ENCODE measurements at places on chromosomes 2 and 18.

DNA sequence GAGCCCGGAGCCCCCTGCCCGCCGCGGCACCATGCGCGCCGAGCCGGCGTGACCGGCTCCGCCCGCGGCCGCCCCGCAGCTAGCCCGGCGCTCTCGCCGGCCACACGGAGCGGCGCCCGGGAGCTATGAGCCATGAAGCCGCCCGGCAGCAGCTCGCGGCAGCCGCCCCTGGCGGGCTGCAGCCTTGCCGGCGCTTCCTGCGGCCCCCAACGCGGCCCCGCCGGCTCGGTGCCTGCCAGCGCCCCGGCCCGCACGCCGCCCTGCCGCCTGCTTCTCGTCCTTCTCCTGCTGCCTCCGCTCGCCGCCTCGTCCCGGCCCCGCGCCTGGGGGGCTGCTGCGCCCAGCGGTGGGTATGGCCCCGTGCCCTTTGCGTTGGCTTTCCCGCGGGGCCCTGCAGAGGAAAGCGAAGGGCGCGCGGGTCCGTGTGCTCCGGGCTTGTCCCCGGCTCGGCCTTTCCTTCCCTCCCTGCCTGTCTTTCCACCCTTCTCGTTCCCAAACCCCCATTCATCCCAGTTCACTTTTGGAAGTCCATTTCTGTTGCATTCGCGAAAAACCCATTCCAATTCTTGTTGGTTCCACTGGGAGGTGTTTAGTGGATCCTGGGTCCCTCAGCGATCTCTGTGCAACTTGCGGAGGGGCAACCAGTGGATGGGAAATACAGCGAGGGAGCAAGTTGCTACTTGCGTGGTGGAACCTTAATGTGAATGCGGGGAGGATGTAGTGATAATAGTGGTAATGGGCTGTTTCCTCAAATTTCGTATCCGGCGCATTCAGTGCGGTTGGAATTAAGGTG lies 599 bp downstream of the ADAM23 start:
- DNase-seq = no peak

DNA sequence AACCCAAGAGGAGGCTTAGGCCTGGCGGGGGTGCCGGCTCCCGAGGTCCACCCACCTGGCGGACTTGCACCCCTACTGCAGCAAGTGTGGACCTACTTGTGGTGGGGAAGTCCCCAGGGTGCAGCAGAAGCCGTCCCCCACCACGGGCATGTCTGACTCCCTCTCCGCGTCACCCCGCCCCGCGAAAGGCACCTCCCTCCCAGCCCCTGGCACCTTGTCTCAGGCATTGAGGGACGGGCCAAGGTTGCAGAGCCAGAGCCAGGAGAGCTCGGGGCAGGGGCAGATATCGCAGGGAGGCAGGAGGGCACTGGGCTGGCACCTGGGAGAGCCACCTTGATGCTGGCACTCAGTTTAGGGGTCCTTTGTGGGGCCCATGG lies 19.0 kb downstream of the CROCC2 start:
- DNase-seq = no peak

DNA sequence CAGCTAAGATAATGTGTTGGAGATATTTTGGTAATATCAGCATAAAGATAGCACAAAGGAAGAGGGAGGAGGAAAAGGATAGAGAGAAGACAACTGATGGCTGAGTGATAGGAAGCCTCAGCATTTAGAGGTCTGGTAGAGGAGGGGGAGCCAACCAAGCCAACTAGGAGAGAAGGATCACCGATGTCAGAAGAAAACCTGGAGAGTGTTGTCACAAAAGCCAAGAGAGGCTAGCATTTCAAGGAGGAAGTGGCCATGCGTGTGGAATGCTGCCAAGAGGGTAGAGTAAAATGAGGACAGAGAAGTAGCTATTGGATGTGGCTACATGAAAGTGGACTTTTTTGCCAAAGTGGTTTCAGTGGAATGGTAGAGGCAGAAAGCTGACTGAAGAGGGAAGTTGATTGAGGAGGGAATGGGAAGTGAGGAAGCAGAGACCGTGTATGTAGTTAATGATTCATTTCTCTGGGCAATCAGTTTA lies 34.3 kb downstream of the LCLAT1 start:
- no peak for DNase-seq

- DNase-seq = no peak
These were observed 533 bp downstream of the CXCR4 start for GRCh38 chr2:136117391-136117841.

- peak; percentile 78 for DNase-seq
These were observed 418.0 kb downstream of the LRATD1 start for GRCh38 chr2:15050483-15050882.

DNA sequence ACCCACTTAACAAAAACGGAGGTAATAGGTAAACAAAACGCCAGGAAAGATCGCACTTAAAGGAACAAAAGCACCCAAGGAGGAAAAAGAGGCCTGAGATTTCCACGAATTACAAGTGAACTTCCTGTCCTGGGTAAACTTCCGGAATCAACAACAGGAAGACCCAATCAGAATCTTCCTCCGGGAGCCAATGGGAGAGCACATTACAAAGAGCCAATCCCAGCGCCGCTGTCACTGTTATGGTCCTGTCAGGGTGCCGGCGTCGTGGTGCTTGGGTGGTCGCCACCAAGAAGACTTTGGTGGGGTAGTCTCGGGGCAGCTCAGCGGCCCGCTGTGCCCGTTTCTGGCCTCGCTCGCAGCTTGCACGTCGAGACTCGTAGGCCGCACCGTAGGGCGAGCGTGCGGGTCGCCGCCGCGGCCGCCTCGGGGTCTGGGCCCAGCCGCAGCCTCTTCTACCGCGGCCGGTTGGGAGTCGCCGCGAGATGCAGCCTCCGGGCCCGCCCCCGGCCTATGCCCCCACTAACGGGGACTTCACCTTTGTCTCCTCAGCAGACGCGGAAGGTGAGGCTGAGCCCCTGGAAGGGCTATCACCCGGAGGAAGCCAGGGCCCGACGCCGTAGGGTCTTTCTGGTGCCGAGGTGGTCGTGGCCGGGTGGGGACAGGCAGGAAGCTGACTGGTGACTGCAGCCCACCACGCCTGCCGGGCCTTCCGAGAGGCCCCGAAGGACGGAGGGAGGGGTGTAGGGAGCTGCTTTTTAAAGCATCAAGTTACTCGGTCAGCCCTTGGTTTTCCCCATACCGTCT lies at the start of gene YIPF4:
Gene YIPF4, plus strand, starts transcription at position 231 of the 804 bp plus-strand sequence. Its CDS starts 252 bp downstream, at position 483.
- DNase-seq = peak; percentile 84
